ENCODE measurements at places on chromosomes 1 and 21.

- DNase-seq: no peak
Measured at GRCh38 chr1:40699787-40700186, 8.3 kb downstream of the NFYC start.

DNA sequence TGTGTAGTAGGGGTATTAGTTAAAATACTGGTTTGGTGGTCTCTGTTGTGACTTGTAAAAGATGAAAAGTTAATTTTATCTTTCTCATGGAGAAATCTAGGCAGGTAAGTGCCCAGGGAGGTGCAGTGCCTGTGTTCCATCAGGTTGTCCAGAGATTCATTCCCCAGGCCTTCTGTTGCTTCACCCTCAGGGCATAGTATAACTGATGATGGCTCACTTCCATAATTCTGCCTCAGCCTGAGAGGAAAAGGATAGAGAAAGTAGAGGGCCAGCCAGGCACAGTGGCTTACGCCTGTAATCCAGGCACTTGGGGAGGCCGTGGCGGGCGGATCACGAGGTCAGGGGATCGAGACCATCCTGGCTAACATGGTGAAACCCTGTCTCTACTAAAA, 153.9 kb downstream of the FMN2 start:
- no peak for DNase-seq

GRCh38 chr1:115228191-115228590, 109.9 kb downstream of the NGF start:
- no peak for DNase-seq

DNA sequence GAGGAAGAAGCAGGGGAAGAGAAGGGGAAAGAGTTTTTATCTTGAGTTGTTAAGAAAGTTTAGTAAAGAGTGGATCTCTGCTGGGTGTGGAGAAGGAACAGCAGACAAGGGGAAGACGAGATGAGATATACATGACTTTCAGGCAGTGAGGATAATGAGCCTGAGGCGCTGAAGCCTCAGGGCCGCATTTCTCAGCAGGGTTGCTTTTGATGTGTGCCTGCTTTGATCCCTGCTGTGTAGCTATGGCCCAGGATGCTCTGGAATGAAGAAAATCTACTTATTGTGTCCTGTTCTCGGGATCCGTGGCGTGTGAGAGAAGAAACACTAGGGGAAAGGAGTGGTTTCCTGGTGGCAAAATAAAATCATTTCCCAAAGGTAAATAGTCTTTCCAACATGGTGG, 15.1 kb upstream of the RPE65 start:
- DNase-seq: no peak

DNA sequence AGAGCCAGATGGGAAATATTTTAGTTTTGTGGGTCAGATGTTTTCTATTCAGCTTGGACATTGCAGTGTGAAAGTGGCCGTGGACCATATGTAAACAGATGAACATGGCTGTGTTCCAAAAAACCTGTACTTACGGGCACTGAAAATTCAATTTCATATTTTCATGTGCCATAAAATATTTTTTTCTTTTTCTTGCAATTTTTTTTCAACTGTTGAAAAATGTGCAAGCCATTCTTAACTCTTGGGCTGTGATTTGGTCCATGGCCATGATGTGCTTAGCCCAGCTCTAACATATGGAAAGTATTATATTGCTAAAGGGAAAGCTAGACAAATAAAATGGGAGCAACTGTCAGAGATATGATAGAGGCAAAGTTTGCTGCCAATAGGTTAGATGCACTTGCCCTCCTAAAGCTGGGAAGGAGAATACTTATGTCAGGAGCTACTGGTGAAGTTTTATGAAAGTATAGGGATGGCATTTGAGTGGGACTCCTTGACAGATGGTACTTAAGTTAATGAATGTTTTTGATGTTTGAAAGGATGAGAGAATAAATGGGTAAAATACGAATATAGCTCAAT, 240.3 kb downstream of the RYR2 start:
- DNase-seq: no peak

DNA sequence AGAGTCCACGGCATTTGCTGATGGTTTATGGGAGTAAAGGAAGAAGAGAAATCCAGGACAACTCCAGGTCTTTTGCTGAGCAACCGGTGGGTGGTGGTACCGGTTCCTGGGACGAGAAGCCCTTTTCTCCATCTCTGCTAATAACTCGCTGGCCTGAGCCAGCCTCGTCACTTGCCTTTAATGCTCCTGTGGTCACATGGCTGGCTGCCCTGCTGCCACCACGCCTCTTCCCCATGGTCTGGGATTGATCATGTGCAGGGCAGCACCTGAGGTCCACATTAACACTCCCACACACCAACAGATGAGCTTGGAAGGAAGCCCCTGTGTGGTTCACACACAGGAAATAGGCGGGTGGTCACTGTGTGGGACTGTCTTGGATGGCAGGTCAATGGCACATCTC, 10.3 kb upstream of the ETS2 start:
- DNase-seq: no peak

DNA sequence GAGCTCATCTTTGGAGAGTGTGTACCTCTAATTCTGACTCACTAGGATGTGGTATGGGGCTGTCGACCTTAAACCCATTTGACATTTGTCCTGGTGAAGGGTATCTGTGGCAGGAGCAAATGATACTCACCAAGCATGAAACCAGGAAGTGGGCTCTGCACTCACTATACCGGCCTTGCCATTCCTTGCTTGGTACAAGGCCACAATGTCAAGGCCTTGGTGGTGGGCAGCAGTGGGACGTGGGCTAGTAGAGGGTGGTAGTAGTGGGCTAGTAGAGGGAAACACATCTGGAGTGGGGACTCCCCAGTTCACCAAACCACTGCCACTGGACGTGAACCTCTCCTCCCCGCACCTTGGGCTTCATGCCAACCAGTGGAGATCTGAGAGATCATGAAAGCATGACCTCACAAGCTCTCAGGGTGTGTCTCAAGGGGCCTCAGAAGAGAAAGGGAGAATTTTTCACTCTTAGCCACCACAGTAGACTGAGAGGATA, 11.5 kb downstream of the TNFSF4 start:
- DNase-seq: no peak

GRCh38 chr1:89557445-89557825, 32.8 kb downstream of the LRRC8B start:
- DNase-seq: no peak

- no peak for DNase-seq
Measured at GRCh38 chr1:15958793-15959192, 17.1 kb downstream of the ZBTB17 start.

Data from T-helper 22 cell (primary cell).